T-cell (primary cell): ENCODE measurements at places on chromosomes 12 and 14.

- DNase-seq, result no peak
Measured at GRCh38 chr12:10285919-10286318, 21.8 kb upstream of the KLRD1 start.

- no peak for DNase-seq
Measured at GRCh38 chr14:87018294-87018693, 974.7 kb downstream of the GALC start.

DNA sequence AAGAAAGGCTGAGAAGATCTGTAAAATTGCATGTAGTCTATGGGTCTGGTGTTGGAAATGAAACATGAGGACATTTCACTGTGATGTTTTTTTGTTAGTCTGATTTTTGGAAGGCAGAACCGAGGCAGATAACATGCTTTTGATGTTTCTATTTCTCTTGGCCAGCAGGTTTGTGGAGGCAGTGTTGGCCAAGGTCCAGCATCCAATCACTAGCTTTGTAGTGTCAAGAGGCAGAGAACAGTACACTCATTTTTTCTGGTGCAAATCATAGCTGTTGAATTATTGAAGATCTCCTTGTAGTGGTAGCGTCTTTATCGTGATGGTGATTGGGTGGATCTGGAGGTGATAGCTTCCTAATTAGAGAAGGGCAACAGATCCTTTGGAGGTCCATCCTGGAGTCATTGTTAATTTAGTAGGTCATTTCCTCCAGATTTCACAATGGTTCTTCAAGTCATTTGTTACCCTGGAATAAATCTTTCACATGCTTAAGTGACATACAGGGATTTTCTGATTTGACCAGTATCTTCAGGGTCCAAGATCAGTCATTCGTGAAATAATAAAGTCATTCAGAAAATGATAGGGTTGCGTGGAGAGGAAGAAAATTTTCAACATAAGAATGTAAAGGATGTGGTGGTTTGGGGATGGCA lies 252.4 kb upstream of the CPNE8 start:
- no peak for DNase-seq

- no peak for DNase-seq
Measured at GRCh38 chr14:76762411-76763095, 1.3 kb downstream of the VASH1 start.

DNA sequence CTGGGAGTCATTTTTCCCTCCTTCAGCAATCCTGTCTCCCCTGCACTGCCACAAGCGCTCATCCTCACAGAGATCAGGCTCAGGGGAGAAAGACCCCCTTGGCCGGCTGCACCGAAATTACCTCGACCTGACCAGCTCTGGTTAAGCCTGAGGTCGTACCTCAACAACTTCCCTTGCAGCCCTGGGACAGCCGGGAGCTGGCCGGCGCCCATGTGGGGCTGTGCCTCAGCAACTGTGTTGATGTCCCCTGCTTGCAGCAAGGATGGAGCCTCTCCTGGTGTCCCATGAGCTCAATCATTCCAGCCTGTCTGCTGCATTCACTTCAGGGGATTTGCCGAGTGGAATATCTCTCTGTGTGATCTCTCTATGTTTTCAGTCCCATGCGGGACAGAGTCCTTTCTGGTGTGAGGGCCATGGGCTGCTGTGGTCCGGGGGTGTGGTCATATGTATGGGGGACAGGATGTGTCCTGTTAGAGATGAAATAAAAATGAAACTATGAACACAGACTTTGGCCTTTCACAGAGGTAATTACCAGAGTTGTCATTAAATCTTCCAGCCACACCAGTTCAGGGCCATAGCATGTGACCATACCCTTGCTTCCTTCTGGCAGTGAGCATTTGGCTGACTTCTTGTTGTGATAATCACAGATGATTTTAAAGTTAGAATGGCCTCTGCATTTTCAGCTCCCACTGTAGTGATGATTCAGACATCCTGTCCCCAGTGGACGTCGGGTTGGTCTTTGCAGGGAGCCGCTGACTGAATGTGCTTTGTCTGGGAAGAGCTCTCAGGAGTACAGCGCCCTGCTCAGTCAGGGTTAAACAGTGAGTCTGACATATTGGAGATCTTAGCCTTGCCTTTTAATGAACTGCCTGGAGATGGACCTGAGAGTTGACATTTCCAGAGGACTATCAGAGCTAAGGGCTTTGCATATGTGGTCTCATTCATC lies 405.9 kb downstream of the AACS start:
- DNase-seq, result no peak

DNA sequence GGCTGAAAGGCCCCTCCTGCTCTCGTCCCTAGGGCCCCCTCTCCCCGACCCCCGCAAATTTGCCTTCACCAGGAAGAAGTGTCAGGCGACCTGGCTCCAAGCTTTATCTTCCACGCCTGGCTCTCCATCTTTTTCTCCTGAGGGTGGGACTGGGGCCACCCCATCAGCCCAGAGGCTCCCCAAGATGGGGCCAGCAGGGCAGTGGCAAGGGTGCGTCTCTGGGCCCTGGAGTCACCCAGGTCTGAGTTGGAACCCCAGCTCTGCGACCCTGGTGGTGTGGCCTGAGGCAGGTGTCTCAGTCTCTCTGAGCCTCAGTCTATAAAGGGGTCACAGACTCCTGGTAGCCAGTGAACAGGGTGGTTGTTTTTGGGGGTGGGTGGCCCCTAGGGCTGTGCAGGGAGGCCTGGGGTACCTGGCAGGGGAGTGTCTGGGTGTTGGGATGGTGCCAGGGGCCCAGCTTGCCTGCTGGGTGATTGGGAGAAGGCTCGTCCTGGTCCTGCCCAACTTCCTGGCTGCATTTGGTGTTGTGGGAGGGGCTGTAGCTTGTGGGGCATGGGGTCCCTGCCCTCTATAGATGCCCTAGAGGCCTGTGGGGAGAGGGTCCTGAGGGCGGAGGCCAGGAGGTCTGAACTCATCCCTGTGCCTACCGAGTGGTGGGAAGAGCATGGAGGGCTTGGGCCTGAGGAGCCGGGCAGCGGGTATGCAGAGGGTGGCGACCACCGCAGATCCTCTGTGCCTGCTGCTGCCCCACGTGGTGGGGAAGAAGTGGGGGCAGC lies 7.6 kb downstream of the KIF26A start:
- DNase-seq, result no peak

DNA sequence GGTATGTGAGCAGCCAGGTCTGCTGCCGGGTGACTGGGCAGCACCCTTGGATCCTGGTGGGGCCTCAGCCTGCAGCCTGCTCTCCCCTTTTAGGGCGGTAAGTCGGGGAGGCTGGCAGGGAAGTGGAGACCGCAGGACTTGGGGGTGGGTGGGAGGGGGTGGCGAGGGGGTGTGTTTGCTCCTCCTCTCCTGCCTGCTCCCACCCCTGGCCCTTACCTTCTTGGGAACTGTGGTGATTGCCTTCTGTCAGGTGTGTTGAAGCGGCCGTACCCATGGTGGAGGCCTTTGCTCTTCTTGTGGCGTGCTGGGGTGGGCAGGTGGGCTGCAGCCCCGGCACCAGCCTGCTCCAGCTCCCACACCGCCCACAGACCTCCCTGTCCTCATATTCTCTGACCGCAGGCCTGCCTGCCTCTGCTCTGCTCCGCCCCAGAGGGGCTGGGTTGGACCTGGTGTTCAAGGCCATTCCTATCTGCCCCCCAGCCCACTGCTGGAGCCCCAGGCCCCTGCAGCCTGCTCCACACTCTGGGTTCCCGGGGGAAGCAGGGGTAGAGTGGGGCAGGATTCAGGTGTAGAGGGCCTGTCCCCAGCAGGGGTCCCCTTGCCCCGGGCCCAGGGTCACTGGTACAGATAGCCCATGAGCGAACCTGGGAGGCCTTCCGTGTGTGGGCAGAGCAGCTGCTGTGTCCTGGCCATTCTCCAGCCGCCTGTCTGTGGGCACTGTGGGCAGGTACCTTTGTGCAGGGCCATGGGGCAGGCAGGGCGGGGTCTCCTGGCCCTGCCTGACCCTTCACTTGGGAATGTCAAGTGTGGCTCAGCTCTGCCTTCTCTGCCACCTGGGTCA lies 5.2 kb downstream of the TEDC1 start:
- no peak for DNase-seq

DNA sequence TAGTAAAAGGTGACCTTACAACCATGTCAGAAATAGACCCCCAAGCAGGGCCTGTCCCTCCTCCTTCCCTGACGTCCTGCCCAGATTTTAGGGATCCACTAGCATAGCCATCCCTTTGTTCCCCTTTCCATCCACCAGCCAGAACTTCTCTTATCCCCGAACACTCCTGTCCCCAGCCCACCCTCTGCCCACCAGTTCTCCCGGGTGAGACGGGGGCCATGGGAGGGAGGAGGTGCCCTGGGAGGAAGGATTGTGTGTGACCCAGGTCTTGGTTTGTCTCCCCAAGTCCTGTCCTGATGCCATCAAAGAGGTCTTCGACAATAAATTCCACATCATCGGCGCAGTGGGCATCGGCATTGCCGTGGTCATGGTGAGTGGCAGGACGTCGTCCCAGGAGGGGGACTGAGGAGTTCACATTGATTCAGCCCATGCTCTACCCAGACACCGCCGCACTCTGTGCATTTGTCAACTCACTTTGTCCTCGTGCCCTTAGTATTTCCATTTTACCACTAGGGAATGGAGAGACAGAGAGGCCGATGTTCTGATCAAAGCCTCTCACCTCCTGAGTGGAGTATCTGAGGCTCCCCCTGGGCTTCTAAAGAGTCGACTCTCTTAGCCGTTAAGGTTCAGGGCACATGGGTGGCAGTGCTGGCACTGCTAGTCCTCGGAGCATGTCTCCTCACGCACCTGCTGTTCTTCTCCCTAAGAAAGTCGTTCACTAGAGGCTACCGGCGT lies 35.9 kb downstream of the CD9 start:
- no peak for DNase-seq

DNA sequence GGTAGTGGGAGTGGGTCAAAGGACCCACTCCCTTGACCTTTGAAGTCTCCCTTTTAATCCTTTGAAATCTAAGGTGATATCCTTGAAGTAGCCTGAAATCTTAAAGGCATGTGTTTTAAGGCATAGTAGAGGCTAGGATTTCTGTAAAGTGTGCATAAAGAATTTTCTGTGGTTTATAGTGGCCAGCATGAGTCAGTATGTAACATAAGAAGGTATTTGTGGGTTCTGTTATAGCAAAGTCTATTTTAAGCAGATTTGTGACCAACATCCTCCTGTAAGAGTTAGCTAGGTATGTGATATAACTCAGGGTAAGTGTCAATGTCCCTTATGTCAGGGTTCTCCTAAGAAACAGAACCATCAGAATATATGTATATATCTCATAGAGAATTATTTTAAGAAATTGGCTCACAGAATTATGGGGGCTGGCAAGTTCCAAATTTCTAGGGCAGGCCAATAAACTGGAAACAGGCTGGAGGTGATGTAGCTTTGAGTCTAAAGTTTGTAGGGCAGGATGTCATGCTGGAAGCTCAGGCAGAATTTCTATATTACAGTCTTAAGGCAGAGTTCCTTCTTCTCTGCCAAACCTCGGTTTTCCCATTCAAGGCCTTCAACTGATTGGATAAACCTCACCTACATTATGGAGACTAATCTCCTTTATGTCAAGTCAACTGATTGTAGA lies 18.7 kb upstream of the EPYC start:
- DNase-seq, result no peak

DNA sequence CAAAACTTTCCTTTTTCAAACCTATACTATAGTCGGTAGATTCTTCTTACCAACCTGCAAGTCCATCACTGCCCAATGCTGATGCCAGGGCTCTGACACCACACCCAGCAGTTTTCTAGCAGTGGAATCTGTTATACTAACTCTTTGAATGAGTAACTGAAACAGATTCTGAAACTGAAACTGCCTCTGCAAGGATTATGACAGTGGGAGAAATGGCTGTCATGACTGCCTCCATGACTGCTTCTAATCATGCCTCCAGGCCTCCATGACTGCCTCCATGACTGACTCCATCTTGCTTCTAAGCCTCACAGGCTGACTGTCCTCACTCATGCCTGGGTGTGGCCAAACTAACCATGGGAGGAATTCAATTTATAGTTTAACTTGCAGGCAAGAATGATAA lies 29.4 kb upstream of the OXA1L start:
- DNase-seq, result no peak

- DNase-seq, result no peak
Measured at GRCh38 chr12:8844665-8845064, 22.2 kb downstream of the A2ML1 start.

DNA sequence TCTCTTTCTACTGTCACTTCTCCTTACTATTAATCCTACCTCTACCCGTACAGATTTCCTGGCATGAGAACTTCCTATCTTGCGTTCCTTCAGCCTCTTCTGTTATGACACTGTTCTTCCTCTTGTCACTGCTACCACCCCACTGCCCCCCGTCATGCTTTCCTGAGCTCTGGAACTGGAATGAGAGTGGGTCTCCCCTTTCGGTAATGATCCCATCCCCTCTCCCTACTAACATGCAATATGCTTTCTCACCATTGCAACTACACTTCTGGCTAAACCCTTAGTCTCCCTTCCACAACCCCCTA lies 4.9 kb upstream of the AP1G2 start:
- no peak for DNase-seq

- no peak for DNase-seq
Measured at GRCh38 chr12:123936956-123937706, 35.5 kb downstream of the CCDC92 start.

- peak; percentile 81 for DNase-seq
Measured at GRCh38 chr12:130838951-130839769, at the start of gene STX2. Gene STX2, minus strand, starts transcription at chr12:130839250. Its CDS starts 151 bp downstream, at chr12:130839099.

GRCh38 chr14:105876829-105877228 lies 350.4 kb downstream of the TMEM121 start:
- DNase-seq, result peak; percentile 2

DNA sequence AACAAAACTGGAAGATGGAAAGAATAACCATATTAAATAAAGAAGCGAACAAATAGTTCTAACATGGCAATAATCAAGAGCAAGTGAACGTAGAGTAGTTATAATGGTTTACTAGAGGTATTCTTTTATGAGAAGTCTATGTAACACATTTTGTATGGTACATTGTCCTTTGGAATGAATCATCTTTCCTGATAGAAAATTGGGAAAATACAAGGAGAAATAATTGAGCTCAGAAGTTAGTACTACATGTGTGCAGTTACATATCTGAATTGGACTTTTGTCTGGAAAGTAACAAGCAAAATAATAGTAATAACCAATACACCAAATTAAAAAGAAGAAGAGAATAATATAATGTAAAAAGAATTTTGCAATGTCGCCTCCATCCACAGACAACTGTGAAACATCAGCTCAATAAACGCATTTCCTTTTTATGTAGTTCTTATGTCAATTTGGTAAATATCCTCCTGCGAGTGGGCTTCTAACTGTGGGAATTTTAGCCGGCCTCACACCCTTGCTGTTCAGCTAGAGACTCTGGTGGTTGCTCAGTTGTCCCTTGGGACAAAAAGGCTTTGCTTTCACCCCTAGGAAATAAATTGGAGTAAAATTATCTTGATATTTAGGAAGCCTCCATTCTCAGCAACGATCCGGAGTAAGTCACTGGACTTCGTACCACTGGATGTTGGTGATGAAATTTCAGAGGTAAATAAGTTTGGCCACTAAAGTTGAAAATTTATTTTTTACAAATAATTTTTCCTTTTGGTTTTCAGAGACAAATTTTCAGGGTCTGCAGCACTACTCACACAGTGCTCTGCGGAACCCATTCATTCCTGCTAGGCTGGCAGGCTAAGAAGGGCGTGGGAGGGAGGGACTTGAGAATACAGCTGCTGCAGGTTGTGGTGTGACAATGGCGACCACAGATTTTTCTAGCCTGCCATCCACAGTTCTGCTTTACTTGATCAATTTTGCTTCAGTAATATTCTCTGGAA lies 1.1 kb upstream of the TUBA1A start:
- no peak for DNase-seq
